ENCODE measurements at places on chromosomes 11 and 22. TPM values are rescaled to one million over a fixed set of nuclear protein-coding genes. Genes with fewer than 3 reads are reported as not detected.
A peak's percentile ranks its signal among the peaks of the same experiment; 100 is the strongest.

The PKDREJ gene
- not detected for total RNA-seq

The OR52N4 gene
- total RNA-seq = 1.4 TPM

The UBE2L6 gene
- 64.1 TPM for total RNA-seq

- H3K4me3 ChIP-seq = no peak overlapping the region
- H3K4me1 ChIP-seq = peaks cover 16% of the 10 kb centered on the region
- H3K36me3 ChIP-seq = peaks cover 7% of the 10 kb centered on the region
- DNase-seq = no peak
These were observed 39.1 kb downstream of the XRRA1 start for GRCh38 chr11:74909812-74910211.

The BDNF gene
- total RNA-seq = not detected

The PLAAT5 gene
- total RNA-seq = 0.60 TPM

The HBD gene
- total RNA-seq = not detected

DNA sequence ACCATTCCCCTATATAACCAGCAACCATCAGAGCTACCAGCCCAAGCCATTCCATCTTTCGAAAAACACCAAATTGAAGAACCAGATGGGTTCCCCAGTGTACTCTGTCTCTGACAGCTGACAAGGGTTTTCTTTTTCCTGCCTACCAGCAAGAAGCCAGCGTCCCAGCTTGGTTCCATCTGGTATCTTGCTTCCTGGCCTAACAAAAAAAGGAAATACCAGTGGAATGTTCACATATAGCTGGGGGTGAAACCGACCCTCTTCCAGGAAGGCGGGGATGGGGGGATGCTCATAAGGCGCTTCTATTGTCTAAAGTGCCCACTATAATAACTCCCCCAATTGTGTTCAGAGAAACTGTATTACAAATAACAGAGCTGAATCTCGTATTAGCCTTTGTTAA is 172.3 kb downstream of the LDLRAD3 start:
- H3K27me3 ChIP-seq = peaks cover 22% of the 10 kb centered on the region
- H3K4me3 ChIP-seq = no peak overlapping the region
- no peak for DNase-seq
- H3K27ac ChIP-seq = no peak overlapping the region
- no peaks in the 10 kb centered on the region for H3K4me1 ChIP-seq

DNA sequence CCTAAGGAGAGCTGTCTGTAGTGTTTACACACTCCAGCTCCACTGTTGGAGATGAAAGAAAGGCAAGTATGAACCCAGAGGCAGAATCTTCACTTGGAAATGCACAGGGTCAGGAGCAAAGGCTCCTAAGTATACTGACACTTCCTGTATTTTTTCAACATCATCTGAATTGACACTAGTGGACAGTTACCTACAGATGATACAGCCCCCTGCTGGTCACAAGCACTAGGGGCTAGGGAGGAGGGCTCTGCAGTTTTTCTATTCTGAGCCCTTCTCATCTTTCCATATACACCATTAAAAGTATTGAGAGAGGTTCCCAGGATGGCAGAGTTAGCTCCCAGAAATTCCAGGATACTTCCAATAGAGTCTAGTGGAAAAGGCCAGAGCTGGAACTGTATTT is 290.3 kb upstream of the API5 start:
- H3K4me3 ChIP-seq = no peak overlapping the region
- H3K27ac ChIP-seq = no peak overlapping the region
- DNase-seq = no peak
- no peaks in the 10 kb centered on the region for H3K36me3 ChIP-seq
- no peaks in the 10 kb centered on the region for H3K4me1 ChIP-seq

DNA sequence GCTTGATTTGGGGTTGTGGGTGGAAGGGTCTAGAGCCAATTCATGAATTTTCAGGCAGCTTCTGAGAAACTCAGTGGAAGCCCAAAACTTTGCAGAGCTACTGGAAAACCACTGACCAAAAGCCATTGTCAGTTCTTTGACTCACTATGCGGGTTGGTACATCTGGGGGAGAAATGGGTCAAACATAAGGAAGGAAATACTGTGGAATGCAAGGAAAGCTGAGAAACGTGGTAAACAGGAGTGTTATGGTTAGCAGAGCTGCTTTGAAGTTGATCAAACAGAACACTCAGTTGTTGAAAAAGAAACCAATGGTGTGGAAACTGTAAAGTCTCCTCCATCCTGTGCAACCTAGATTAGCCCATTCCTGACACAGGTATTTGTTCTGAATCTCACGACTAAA is 6.3 kb upstream of the ABTB2 start:
- H3K36me3 ChIP-seq = no peaks in the 10 kb centered on the region
- peak overlapping the region; percentile 49 for H3K4me3 ChIP-seq
- DNase-seq = no peak
- peaks cover 8% of the 10 kb centered on the region for H3K4me1 ChIP-seq
- H3K27me3 ChIP-seq = peaks cover 43% of the 10 kb centered on the region

The FOLR2 gene
- total RNA-seq = not detected

The AMBRA1 gene
- total RNA-seq = 52.2 TPM

GRCh38 chr11:66789097-66789890 is 53.9 kb upstream of the RCE1 start:
- no peak for DNase-seq
- no peaks in the 10 kb centered on the region for H3K27me3 ChIP-seq
- H3K4me3 ChIP-seq = no peak overlapping the region
- no peak overlapping the region for H3K27ac ChIP-seq
- H3K4me1 ChIP-seq = peaks cover 4% of the 10 kb centered on the region

GRCh38 chr22:50139843-50140415 is 30.6 kb upstream of the PANX2 start:
- H3K36me3 ChIP-seq = peaks cover 2% of the 10 kb centered on the region
- no peak overlapping the region for H3K4me3 ChIP-seq
- H3K27me3 ChIP-seq = peaks cover 57% of the 10 kb centered on the region
- no peak for DNase-seq
- no peaks in the 10 kb centered on the region for H3K4me1 ChIP-seq

The TSPO gene
- 74.1 TPM for total RNA-seq

The BMAL1 gene
- 143 TPM for total RNA-seq

DNA sequence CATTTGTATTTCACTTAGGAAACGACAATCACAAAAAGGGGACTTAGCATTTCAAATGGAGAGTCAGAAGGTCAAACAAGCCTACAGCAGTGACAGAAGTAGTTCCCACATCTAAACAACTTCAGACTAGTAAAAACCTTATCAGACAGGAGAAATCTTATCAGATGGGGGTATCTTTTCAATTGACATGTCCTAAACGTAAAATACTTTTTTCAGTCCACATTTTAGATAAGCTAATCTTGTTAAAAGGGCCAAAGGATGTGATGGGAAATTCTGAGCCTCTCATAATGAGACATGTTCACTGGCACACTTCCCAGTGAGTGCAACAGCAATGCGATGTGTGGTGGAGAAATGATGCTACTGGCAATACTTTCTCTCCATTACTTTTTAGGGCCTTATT is 2.4 kb downstream of the MAPK1 start:
- peaks cover 59% of the 10 kb centered on the region for H3K4me1 ChIP-seq
- peak overlapping the region; percentile 90 for H3K27ac ChIP-seq
- peaks cover 6% of the 10 kb centered on the region for H3K36me3 ChIP-seq
- no peak for DNase-seq
- peak overlapping the region; percentile 21 for H3K4me3 ChIP-seq
- H3K27me3 ChIP-seq = no peaks in the 10 kb centered on the region

DNA sequence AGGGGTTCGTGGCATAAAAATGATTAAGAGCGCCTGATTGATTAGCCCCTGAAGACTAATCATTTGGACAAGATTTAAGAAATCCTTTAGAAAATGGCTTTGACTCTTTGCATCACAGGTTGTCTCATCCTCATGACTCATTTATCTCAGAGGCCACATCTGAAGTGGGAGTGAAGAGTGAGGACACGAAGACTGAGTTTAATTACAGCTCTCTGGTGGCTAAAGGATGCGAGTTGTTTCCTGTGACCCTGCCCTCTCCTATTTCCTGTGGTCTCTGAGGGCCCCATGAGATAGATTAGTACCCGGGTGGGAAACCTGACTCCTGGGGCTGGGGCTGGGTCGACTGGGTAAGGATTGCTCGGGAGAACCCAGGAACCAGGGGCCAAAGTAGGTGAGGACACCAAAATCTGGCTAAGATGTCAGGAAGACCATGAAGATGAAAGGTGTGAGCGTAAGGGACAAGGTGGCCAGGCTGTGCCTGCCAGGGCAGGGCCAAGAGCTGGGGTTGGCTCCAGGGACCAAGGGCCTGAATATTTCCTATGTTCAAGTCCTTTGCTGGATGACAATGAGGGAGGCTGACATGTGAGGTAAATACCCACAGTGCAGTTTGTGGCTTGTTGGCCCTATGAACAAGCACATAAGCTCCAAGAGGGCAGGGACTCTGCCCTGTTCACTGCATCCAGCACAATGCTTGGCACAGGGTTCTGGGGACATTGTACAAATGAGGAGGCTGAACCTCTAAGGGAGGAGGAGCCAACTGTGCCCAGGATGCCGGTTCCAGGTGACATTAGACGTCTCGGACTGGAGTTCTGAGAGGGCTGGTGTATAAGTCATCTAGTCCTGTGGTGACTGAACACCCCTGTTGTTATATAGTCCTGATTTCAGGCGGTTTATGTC is 3.6 kb downstream of the OTOG start:
- peaks cover 4% of the 10 kb centered on the region for H3K4me1 ChIP-seq
- H3K27ac ChIP-seq = no peak overlapping the region
- DNase-seq = no peak
- H3K36me3 ChIP-seq = peaks cover 4% of the 10 kb centered on the region

The SCN2B gene
- total RNA-seq = not detected

DNA sequence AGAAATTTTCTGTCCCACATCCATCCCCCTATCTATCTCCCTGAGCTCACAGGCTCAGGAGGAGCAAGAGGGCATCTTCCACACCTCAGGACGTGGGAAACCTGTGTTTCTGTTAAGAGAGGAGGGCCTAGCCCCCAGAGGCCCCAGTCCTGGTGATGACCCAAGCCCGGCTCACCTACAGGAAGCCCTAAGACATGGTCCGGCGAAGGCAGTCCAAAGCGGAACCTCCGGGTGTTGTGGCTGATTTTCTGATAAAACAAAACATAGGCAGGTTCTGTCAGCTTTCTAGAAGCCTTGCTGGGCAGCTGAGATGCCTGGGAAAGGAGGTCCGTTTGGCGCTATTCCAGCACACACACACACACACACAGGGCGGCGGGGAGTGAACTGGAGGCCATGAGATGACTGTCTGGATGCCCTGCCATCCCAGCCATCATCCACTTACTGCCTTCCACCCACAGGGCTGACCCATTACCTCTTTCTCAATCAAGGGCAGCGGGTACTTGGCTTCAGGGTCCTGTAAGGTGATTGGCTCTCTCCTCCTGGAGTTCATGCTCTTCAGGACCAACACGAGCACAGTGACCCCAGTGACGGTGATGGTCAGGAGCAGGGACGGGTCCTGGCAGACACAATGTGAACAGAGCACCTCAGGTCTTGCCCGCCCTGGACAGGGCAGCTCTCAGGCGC is 882 bp downstream of the CYB5R2 start:
- peaks cover 43% of the 10 kb centered on the region for H3K27me3 ChIP-seq
- no peaks in the 10 kb centered on the region for H3K36me3 ChIP-seq
- no peak for DNase-seq
- no peak overlapping the region for H3K27ac ChIP-seq

DNA sequence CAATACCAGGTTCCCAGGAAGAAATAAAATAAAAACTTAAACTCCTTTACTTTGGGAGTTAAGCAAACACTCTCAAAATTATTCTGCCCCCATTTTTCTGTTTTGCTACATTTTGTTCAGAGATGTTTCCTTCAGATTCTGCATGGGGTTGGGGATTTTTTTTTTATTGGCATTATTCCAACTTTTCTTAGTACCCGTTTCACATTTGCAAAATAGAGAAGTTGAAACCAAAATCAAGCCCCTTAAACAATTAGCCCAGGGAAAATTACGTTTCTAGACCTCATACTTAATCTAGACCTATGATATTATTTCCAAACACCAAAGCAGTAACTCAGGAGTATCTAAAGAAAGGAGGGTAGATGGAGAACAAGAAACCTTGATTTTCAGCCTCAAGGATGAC is 20.6 kb upstream of the MS4A7 start:
- peaks cover 3% of the 10 kb centered on the region for H3K4me1 ChIP-seq
- no peak overlapping the region for H3K4me3 ChIP-seq
- H3K27ac ChIP-seq = no peak overlapping the region
- peaks cover 2% of the 10 kb centered on the region for H3K36me3 ChIP-seq
- DNase-seq = no peak

DNA sequence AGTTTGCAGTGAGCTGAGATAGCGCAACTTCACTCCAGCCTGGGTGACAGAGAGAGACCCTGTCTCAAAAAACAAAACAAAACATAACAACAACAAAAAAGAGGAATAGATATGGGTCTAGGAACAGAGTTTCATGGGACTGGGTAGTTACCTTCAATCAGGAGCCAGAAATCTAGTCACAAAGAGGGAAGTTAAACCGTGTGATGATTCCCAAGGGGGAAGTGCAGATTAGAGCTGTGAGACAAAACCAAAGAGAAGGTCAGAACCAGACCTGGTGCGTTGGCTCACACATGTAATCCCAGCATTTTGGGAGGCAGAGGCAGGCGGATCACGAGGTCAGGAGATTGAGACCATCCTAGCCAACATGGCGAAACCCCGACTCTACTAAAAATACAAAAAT is 42.1 kb upstream of the LARGE1 start:
- no peak overlapping the region for H3K27ac ChIP-seq
- H3K4me3 ChIP-seq = no peak overlapping the region
- no peaks in the 10 kb centered on the region for H3K36me3 ChIP-seq
- no peaks in the 10 kb centered on the region for H3K4me1 ChIP-seq
- no peak for DNase-seq

DNA sequence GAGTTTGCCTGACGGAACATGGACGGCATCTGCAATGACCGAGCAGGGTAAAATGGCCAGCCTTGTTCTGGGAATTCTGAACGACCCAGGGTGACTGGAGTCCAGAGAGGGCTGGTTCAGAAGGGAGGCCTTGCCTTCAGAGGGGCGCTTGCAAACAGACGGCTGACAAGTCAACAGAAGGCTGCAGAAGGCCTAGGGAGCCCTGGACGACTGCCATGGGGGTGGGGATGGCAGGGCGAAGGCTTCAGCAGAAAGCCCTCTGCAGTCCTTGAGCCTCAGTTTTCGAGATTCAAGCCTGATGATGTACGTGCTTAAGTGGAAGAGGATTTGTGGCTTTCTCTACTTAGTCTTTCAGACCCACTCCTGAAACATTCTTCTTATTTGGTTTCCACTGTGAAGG is 117.1 kb upstream of the TBCEL start:
- H3K27me3 ChIP-seq = peaks cover 16% of the 10 kb centered on the region
- H3K4me1 ChIP-seq = peaks cover 4% of the 10 kb centered on the region
- H3K27ac ChIP-seq = no peak overlapping the region
- H3K36me3 ChIP-seq = no peaks in the 10 kb centered on the region

DNA sequence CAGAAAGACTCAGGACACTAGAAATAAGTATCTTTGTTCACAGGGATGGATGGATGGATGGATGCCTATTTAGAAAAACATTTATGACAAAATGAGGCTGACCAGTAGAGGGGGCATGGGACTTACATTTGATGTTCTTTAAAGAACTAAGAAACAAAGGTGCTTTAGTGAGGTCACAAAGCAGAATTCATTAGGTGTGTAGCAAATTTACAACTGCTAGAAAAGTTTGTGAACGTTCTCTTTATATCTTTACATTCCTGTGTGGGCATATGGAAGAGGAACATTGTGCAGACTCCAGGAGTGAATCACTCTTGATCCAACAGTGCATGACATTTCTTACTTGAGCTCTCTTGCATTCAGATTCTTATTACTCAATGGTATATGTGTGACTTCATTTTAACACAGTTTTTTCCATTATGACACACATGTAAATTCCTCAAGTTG is 15.8 kb upstream of the SIK2 start:
- no peak for DNase-seq
- no peak overlapping the region for H3K4me3 ChIP-seq
- no peaks in the 10 kb centered on the region for H3K4me1 ChIP-seq
- H3K27me3 ChIP-seq = peaks cover 21% of the 10 kb centered on the region
